ENCODE measurements at places on chromosomes 6 and 20.

GRCh38 chr6:147173140-147173539, 31.1 kb upstream of the STXBP5 start:
- no peak for DNase-seq

GRCh38 chr6:154164397-154164796, 125.4 kb downstream of the OPRM1 start:
- no peak for DNase-seq

- no peak for DNase-seq
Measured at GRCh38 chr20:51796340-51796739, 6.0 kb downstream of the SALL4 start.

DNA sequence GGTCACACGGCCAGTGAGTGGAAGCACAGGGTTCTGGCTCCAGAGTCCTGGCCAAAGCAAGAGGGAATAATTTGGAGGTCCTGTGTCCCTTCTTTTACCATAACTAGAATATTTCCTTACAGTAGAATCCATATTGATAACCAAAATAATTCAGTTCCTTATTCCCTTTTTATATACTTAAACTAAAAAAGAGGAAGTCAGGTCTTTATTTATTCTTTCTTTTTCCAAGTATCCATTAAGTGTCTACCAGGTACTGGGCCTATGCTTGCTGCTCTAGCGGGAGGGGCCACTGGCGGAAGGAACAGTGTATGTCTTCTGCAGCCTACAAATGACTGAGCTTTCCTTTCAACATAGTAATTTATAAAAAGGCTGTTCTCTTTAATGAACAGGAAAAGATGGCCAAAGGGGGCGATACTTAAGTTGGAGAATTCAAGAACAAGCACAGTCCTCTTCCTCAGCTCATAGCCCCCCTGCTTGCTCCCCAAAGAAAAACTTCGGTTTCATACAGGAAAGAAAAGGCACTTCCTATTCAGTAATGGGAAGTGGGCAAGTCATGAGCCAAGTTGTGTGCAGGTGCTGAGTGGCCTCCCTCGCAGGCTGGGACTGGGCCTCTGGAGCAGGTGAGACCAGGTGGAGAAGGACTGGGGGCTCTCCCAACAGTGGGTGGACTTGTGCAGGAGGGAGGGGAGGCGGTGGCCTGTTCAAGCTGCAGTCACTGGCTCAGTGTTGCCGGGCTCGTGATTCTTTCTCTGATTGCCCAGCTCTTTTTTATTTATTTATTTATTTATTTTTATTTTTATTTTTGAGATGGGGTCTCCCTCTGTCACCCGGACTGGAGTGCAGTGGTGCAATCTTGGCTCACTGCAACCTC, 110.9 kb downstream of the ARMC2 start:
- DNase-seq = no peak

DNA sequence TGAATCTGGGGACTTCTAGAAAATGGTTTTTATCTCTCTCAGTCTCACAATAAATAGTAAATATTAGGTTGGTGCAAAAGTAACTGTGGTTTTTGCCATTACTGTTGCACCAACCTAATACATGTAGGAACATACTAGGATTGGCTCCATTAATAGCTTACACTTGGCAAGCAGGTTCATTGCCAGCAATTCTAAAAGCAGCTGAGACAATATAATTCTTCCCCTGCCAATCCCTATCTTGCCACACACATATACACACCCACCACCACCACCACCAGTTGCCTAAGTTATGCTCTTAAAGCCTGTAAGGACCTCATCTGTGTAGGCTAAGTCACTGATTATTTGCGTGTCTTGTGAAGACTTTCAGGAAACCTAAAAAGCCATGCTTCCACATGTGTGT, 145.1 kb downstream of the KIF16B start:
- DNase-seq = no peak

GRCh38 chr20:35637276-35637675, 21.6 kb downstream of the SPAG4 start:
- DNase-seq = no peak

GRCh38 chr6:155157101-155157500, 106.7 kb upstream of the CLDN20 start:
- no peak for DNase-seq

DNA sequence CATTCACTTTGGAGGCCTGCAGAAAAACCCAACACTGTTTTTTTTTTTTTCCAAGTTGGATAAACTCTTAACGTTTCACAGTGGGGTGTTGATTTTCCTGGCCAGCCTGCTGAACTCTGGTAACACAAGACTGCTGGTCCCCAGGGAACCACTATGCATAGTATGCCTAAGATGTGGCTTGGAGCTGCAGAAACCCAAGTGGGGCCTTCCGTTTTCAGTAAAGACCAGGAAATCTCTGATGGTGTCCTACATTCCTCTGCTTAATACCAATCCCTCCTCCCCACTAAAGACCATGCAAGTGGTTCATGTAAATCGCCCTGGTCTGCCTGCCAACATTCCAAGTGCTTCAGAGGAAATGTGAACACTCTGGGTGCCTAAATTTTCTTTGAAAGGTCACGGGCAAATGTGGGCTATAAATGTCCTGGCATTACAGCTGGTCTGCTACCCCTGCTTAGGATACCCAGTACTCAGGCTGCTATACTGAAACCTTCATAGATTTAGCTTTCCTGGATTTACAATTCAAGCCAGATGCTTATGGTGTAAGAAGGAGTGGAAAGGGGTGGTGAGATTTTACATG, 615.4 kb downstream of the MAFB start:
- DNase-seq = no peak

DNA sequence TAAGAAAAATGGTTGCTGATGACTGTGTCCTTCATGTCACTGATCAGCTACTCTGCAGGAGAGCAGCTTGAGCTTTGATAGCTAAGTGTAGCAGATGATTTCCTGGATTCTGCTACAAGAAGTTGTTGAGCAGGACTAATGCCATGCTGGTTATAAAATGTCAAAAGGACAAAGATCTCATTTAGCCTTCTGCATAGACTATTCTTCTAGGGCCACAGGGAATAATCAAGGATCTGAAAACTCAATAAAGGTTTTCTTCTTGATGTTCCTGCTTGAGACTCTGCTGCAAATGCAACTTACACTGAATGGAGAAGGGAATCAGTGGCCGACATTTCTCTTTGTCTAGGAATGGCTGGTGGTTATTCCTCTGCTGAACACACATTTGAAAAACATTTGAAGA, 360.3 kb upstream of the PTCHD4 start:
- DNase-seq = no peak

DNA sequence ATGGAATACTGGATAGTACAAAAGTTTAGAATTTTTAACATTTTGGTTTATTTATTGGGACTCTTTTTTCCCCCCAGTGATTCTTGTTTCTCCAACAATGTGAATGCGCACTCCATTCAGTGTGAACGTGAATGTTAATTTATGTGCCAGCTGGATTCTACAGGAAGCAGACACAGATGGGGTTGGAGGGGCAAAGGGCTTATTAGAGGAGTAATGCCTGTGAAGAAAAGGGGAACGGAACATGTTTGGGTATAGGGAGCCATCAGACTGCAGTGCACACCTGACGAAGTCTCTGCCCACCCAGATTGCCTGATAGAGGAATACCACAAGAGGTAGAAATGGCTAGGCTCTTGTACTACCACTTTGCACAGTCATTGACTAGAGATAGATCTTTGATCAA, 48.2 kb downstream of the PTPRA start:
- DNase-seq = no peak

GRCh38 chr6:71396410-71396801, 107.8 kb downstream of the OGFRL1 start:
- DNase-seq = no peak

DNA sequence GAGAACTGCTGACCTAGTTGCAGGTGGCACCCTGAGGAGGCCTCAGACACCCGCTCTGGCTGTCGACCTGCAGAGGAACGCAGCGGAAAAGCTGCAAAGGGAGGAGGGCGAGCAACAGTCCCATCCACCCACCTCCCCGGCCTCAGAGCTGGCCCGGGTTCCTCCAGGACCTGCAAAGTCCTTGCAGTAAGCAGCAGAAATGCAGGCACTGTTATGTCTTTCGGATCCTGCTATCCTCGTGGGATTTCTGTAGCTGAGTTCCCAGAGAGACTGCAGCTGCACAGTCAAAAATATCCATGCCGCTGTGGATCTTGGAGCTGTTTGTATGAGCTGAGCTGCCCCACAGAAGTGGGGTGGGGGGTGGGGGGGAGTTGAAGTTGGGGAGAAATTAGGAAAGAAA, 251.3 kb downstream of the ANKRD60 start:
- no peak for DNase-seq

DNA sequence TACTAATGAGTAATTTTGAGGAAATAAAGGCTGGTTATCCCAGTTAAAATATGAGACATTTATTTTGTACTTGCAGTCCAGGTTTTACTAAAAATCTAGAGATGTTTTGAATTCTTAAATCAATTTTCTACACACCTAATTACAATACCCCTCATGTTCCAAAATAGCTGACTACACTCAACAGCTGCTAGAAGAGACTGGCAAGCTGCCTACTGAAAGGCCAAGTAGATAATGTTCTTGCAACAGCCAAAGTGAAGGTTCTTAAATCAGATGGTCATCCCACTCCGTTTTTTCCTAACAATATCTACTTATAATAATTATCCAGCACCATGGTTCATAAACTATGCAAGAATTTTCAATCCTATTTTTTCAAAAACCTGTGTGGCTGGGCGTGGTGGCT, 69.0 kb downstream of the DTNBP1 start:
- DNase-seq = no peak

- DNase-seq = no peak
Measured at GRCh38 chr6:35248300-35248699, 11.2 kb upstream of the ZNF76 start.

DNA sequence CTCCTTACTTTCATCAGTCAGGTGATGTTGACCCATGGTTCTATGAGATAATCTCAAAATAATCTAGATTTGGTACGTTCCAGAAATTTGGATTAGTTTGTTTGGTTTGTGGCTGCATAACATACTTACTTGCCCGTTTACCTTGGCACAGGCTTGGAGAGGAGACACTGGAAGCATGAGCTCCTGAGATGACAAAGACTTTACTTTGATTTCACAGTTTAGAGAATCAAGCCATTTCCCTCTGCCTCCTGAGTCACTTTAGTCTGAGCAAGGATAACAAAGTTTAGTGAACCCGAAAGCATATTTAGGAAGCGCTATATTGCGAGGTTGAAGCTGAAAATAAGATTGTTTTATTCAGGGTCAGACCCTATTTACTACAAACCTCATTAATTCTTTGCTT, 643.4 kb downstream of the QKI start:
- DNase-seq = no peak

DNA sequence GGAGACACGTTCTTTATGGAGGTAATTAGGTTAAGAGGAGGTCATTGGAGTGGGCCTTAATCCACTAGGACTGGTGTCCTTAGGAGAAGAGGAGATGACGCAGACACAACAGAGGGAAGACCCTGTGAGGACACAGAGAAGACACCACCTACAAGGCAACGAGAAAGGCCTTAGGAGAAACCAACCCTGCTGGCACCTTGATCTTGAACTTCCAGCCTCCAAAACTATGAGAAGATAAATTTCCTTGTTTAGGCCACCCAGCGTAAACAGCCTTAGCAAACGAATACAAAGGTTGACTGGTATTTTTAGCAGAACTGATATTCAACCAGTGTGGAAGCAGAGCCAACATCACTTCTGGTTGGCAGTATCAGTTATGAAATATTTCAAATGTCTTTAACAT, 75.2 kb downstream of the GFOD1 start:
- no peak for DNase-seq

DNA sequence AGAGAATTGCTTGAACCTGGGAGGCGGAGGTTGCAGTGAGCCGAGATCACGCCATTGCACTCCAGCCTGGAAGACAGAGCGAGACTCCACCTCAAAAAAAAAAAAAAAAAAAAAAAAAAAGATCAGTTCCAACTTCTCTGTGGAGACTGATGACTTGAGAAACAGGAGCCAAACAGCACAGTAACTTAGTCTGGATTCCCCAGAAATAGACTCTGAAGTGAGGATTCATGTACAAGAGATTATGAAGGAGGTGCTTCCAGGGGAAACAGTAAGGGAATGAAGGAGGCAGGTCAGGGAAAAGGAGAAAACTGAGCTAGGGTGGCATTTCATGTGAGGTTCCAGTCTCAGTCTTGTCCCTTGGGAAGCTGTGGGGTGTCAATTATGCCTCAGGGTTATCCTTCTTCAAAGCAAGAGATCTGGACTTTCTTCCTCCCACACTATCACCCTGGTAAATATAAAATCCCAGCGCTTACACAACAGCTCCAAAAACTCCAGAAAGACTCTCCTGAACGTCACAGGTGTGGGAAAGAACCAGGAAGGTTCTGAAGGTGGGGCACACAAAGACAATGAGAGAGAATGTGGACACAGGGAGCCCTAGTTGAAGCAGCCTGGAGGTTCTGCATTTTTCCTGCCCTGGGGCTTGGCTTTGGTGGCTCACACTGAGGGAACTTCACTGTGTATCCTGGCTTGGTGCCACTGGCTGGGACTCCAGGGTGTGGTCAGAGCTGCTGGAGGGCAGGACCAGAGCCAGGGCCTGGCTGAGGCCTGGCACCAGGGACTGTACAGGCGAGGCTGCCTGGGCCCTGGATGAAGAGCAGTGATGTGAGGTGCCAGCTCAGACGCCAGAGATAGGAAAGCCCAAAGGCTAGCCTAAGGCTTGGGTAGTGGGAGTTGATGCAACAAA, 46.8 kb downstream of the PCNA start:
- no peak for DNase-seq

GRCh38 chr20:60035486-60035885, 77.3 kb downstream of the CDH26 start:
- DNase-seq = no peak

GRCh38 chr6:11404838-11405237, 132.7 kb upstream of the TMEM170B start:
- DNase-seq = no peak

GRCh38 chr6:12275107-12275506, 15.1 kb upstream of the EDN1 start:
- DNase-seq = no peak

DNA sequence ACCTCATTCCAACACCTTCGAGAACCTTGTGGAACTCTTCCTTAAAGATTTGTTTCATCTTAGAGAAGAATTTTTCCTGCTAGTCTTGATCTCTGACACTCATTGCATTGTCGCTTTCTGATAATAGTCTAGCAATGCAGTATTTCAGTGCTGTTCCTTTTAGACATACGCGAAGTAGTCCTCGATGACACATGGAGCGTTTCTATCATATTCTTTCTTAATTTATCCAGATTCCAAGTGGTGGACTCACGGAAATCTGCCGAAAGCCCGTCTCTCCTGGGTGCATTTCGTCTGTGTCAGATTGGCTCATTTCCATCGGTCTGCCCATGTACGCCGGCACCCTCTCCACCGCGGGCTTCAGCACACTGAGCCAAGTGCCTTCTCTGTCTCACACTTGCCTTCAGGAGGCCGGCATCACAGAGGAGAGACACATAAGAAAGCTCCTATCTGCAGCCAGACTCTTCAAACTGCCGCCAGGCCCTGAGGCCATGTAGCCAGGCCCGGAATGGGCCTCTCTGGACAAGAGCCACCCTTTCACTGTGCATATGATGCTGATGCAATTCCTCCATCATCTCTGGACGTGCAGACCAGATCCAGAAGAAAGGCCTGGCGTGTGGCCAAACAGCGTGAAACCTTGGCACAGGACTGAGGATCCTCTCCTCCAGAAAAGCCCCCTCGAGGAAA, 198.6 kb upstream of the UST start:
- no peak for DNase-seq

All from activated CD4-positive, alpha-beta T cell treated with anti-CD3 and anti-CD28 coated beads, Interleukin-2, amount 50 U/mL, for 48 hours (primary cell).